Activated CD4-positive, alpha-beta T cell treated with anti-CD3 and anti-CD28 coated beads, Interleukin-2, amount 10 ng/mL, durations not matched to agents 7 days and 5 days (primary cell): ENCODE measurements at places on chromosomes 11 and 22. TPM values are rescaled to one million over a fixed set of nuclear protein-coding genes. Genes with fewer than 3 reads are reported as not detected.

- H3K4me3 ChIP-seq: no peak overlapping the region
- peak overlapping the region; percentile 83 for H3K27ac ChIP-seq
- peaks cover 63% of the 10 kb centered on the region for H3K4me1 ChIP-seq
- H3K36me3 ChIP-seq: no peaks in the 10 kb centered on the region
Observed at GRCh38 chr22:19607192-19608002, 83.2 kb upstream of the CLDN5 start.

DNA sequence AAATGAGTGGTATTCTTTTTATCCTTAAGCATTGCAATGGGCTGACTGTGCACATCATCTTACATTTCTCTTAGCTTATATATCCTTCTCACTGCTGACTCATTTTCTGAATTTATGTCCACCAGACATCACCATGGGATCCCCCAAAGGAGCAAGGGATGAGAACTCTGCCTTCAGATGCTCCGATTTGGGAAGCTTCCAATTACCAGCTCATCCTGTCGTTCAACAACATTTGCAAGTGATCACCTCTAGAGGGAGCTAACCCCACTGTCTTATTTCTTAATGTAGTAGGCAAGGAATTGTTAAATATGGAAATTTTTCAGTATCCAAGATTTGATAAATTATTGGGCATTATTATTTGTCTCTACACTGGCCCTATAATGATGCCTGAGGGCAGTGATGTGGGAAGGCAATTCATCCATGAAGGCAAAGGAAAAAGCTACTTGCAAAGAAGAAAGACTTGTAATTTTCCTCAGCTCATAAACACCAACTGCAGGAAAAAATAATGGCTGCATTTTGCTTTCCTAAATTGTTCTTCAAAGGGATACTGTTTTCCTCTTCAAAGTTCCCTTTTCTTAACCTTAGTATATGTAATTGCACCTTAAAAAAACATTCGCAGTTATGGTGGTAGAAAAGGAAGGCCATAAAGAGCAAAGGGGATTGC, 102.4 kb upstream of the FSHB start:
- H3K4me1 ChIP-seq: no peaks in the 10 kb centered on the region
- H3K4me3 ChIP-seq: no peak overlapping the region
- no peak for DNase-seq

- peaks cover 23% of the 10 kb centered on the region for H3K36me3 ChIP-seq
- peak overlapping the region; percentile 95 for H3K4me3 ChIP-seq
- H3K4me1 ChIP-seq: peaks cover 34% of the 10 kb centered on the region
- peak overlapping the region; percentile 98 for H3K27ac ChIP-seq
Observed at GRCh38 chr22:23895599-23896144, 1.5 kb downstream of the MIF start.

- H3K4me3 ChIP-seq: no peak overlapping the region
- no peaks in the 10 kb centered on the region for H3K27me3 ChIP-seq
- H3K36me3 ChIP-seq: peaks cover 2% of the 10 kb centered on the region
- DNase-seq: peak; percentile 18
Observed at GRCh38 chr11:112453601-112454577, 193.2 kb upstream of the PLET1 start.

C1QTNF4 gene
- not detected for total RNA-seq

DNA sequence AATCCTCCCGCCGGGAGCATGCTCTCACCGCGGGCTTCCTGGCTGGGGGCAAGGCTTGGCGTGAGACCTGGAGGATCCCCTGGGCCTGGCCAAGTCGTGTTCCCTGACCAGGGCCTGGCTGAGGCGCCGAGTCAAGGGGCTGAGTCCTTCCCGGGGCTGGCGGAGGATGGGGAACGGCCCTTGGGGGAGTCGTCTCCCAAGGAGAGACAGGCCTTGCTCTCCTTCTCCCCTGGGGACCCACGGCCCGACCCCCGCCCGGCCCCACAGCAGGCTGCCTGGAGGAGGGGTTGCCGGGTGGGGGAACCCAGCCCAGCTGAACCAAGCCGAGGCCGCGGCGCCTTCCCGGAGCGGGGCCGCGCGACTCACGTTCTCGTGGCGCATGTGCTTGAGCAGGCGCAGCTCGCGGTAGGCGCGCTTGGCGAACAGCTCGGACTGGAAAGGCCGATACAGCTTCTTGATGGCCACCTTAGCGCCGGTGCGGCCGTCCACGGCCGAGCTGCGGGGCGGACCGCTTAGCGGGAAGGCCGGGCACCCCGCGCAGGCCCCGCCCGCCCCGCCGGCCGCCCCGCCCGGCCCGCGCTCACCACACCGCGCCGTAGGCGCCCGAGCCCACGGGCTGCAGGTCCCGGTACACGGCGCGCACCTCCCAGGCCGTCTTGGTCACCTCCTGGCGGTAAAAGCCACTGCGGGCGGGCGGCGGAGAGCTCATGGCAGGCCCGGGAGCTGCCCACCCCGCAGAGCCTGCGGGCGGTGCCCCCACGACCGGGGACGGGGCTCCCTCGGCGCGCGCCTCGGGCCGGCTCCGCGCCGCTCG, 475 bp downstream of the MAPK12 start:
- H3K4me3 ChIP-seq: no peak overlapping the region
- H3K4me1 ChIP-seq: peaks cover 6% of the 10 kb centered on the region
- no peaks in the 10 kb centered on the region for H3K36me3 ChIP-seq
- peak; percentile 29 for DNase-seq
- no peak overlapping the region for H3K27ac ChIP-seq
- H3K27me3 ChIP-seq: peaks cover 15% of the 10 kb centered on the region
